Fibroblast of lung (primary cell): ENCODE measurements at places on chromosomes 12 and 14. TPM values are rescaled to one million over a fixed set of nuclear protein-coding genes. Genes with fewer than 3 reads are reported as not detected.

DNA sequence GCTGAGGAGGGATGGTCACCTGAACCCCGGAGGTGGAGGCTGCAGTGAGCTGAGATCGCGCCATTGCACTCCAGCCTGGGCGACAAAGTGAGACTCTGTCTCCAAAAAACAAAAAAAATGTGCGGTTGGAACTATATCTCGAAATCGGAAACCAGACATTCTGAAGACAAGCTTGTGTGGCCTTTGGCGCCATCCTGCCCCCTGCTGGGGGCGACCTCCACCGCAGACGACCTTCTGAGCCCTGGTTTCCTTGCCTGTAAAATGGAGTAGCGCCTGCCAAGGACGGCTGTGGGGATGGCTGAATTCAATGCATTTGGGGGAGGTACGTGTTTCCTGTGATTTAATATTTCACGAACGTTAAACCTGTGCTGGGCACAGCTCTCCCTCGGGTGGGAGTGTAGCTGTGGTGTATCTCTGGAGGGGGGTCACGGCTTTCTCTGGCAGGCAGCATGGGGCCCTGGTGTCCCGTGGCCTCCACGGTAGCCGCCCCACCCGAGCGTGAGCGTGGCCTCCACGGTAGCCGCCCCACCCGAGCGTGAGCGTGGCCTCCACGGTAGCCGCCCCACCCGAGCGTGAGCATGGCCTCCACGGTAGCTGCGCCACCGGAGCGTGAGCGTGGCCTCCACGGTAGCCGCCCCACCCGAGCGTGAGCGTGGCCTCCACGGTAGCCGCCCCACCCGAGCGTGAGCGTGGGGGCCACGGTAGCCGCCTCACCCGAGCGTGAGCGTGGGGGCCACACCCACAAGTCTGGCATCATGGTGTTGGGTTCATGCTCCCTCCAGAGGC, 55.3 kb downstream of the LRCOL1 start:
- DNase-seq: no peak

DNA sequence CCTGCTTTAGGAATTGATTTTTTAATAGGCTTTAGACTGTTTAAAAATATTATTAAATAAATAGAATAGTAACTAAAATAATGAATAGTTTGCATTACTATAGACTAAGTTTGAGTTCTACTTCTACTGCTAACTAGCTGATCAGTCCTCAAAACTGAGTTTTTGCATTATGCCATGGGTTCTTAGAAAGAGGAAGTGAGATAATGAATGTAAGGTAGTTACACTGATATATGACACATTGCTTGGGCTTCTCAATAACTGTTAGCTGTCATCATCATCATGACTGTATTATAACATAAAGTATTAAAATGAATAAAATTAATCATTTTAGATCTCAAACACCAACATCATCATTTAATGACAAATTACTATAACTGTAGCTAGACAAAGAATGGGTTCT, 949.7 kb downstream of the TRHDE start:
- DNase-seq: no peak

DNA sequence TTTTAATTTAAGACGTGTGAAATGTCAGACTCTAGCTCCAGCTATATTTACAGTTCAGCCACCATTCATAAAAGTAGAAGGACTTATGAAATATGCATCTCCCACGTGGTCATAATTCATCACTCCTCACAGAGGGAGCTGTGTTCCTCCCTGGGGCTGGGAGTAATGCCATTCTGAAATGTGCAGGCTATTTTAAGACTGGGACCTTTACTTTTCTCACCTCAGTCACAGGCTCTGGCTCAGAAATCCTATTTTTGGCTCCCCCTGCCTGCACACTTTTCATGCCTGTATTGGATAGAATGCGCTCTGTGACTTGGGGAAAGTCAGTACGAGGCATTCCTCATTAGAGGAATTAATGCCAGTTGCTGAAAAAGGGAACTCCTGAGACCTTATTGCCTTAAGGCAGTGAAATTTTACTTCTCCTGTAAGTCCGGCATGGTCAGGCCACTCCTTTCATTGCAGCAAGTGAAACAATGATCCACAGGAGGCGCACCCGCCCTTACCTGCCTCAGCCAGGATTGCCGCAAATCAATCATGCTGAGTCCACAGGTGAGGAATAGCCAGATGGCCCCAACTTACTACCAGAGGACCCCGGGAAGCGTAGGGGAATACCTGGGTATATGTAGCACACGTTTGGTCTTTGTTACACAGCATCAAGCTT, 1133.2 kb upstream of the TMEM132C start:
- DNase-seq: no peak

DNA sequence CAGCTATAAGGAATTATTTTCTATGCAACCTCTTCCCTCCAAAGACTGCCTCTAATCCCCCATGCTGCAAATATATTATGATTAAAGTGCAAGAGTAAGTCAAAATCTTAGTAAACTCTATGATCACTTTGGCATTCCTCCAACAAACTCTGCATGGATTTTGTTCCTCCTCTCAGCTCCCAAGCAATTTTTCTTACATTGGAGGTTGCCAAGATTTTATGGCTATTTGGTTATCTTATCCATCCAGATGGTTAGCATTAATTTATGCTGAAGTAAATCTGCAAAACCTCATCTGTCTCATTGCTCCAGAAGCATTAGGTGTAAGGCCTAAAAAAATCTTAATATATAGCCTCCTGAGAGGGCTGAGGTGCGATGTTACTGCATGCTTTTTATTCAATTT, 228.1 kb downstream of the CHST11 start:
- peak; percentile 88 for DNase-seq

PRB3 gene
- not detected in 2 replicates for polyA plus RNA-seq

CFAP251 gene
- polyA plus RNA-seq: 2.7 and 4.4 TPM in 2 replicates

DNA sequence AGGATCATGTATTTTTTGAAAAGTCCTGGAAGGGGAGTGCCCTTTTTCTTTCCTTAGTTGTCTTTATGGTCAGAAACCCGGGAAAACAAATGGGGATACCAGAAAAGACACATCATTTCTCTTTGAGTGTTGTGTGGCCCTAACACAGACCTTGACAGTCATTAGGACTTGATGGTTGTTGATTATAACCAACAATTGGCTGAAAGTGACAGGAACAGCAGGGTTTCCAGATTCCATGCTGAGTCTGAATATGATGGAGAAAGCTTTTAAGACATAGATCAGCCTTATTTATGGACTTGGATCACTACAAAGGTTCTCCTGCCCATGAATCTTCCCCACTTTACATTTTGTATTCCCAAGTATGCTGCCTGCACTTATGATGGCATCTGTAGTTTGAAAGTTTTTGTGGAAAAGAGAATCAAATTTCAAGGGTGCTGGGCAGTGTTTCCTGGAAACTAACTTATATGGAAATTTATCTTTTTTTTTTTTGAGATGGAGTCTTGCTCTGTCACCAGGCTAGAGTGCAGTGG, 30.4 kb downstream of the POLR3B start:
- no peak for DNase-seq

DNA sequence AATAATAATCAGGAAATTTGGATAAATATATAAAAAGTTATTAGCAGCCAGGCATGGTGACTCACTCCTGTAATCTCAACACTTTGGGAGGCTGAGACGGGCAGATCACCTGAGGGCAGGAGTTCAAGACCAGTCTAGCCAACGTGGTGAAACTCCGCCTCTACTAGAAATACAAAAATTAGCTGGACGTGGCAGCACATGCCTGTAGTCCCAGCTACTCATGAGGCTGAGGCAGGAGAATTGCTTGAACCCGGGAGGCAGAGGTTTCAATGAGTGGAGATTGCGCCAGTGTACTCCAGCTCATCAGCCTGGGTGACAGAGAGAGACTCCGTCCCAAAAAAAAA, 64.5 kb downstream of the SYT1 start:
- no peak for DNase-seq

PMCH gene
- polyA plus RNA-seq: not detected in 2 replicates

GRCh38 chr14:71665157-71665556, 267.1 kb upstream of the RGS6 start:
- peak; percentile 91 for DNase-seq

DNA sequence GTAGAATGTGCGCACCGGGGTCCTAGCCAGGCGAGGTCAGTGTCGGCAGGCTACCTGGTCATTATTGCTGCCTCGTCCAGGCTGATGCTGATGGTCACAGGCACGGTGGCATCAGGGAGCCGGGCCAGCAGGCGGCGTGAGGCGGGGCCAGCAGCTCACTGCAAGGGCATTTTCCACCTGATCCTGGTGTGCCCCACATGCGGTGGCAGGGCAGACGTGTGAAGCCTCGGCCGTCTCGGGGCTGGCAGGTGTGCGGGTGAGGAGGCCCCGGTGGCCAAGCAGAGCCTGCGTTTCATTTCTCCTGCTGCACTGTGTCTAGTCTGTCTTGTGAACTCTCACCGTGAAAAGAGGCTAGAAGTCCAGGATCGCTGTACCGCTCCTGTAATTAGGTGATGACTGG, 12.0 kb upstream of the AMN start:
- DNase-seq: no peak

GRCh38 chr12:117513353-117513752, 151.9 kb upstream of the NOS1 start:
- no peak for DNase-seq

DNA sequence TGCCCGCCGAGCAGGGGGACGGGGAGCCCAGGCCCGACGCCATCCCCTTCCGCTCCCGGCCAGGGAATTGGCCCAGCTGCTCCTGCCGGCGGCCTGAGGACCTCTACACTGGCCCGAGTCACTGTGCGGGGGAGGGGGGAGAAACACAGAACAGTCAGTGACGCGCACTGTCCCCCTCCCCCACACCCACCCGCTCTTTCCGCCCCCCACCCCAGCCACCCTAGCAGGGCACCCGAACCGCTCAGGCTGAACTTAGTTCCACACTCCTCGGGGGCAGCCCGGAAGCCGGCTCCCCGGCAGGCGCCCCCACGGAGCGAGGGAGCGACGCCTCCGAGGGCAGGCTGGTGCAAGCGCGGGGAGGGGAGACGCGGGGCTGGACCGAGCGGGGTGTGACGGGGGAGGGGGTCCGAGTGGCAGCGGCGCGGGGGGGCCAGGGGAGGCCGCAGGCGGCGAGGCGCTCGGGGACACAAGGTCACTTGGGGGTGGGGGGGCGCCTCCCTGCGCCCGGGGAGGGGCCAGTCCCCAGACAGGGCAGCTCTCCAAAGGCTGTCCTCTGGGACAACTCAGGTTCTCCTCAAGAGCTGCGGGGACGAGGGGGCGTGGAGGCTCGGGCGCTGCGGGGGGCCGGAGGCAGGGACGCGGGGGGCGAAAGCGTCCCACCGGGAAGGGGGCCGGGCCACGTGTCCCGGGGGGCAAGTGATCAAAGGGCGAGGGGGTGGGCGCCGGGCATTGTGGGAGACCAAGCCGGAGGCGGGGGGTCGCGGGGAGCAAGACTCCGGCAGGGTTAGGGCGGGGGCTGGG, 648 bp downstream of the CHD4 start:
- peak; percentile 34 for DNase-seq
